ENCODE measurements at places on chromosomes 11 and 22.

GRCh38 chr11:72191961-72192381, at the start of gene FOLR1:
Gene FOLR1, plus strand, starts transcription at chr11:72192140. Its CDS starts 34 bp downstream, at chr11:72192174.
- DNase-seq: no peak

GRCh38 chr22:31653944-31654343, 8.1 kb downstream of the PISD start:
- no peak for DNase-seq

- no peak for DNase-seq
These were observed 933 bp upstream of the DLAT start for GRCh38 chr11:112024178-112024772.

GRCh38 chr22:47781024-47781423, 1018.6 kb downstream of the TBC1D22A start:
- DNase-seq: no peak

- DNase-seq: no peak
These were observed 1.1 kb downstream of the LRRC55 start for GRCh38 chr11:57182896-57183295.

GRCh38 chr11:129528296-129528695, 152.6 kb downstream of the BARX2 start:
- no peak for DNase-seq

DNA sequence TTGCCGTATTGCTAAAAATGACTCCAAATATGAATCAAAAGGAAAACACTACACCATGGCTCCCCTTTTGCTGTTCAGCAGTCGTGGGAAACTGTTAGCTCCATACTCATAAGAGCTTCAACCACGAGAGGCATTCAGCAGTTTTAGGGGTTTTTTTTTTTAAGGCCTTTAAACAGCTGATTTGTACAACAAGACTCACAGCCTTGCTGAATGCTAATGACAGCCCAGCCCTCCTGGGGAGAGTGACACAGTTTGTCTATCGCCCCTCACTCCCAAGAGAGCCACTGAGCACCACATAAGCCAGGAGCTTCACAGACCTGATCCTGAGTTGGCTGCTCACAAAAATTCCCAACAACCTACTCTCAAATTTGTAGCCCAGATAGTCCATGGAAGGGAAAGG, 32.4 kb downstream of the GALNT18 start:
- no peak for DNase-seq

DNA sequence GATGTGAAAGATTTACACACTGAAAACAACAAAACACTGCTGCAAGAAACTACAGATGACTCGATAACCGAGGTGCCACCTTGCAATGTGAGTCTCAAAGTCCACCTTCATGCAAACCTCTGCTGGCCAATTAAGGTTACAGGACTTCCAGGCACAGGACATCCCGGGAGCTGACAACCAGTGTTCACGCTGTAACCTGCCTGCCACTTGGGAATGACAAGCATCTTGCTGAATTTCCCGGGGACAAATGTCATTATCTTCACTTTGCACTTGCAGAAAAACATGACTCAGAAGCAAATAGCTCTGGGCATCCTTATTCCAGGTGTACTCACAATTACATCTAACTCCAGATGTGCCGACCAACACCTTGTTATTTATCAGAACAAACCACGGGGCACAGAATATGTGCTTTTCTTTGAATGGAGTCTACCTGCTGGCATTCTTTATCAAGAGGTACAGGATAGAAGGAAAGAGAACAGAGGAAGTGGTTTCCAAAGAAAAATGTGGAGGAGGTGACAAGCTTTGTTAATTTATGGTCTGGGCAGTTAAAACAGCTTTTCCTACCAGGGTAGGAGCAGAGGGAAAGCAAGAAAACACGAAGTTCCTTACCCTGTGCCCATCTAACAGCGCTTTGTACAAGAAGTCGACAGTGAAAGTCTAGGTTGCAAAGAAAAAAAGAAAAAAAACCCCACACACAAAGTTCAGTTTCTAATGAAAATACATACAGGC, 72.3 kb downstream of the SHANK2 start:
- DNase-seq: no peak

DNA sequence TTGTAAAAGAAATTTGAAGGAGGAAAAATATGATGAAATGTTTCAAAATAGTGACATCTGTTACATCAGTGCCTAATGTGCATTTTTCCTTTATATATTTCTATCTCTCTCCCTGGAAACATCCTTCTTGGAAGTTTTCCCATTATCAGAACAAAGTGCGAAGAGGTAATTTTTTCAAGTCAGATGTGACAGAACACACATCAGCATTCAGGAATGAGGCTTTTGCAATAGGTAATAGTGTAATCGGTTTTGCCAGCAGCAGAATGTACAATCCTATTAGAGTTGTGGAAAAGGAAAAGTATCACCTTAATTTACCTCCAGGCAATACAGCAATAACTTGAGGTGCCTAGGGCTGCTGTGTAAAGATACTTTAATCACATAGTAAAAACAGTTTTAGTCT, 275.8 kb downstream of the FAT3 start:
- DNase-seq: no peak

DNA sequence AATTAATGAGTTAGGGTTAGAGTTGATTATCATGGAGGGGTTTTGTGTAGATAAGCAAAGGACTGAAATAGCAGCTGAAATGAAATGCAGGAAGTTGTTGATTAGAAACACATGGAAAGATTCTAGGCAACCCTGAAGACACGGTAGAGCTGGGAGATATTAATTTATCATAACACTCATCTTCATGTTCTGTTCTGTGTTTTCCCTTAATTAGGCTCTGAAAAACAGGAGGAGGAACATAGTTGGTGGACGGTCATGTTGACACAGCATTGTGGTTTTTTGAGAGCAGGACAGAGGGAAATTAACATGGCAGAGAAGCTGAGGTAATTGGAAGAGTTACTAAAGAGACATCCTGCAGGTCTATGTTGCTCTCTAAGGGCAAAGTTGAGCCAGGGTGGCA, 138.8 kb upstream of the UBASH3B start:
- no peak for DNase-seq

GRCh38 chr11:11217929-11218628, 135.0 kb downstream of the CSNK2A3 start:
- DNase-seq: no peak

DNA sequence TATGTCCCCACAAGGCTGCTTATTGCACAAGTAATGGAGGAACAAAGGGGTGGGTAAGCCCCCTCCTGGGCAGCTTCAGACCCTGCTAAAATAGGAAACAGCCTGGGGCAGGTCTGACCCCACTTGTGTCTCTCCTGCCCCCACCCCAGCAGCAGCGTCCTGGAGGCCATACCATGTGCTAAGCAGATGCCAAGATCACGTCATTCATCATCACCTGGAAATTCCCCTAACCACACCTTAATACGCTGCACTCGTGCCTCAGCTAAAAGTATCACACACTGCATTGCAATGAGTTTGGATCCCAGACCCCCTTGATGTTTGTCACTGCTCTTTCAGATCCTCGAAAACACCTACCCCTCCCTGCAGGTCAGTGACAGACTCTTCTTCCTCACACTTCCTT, 27.8 kb upstream of the GGTLC2 start:
- peak; percentile 7 for DNase-seq

DNA sequence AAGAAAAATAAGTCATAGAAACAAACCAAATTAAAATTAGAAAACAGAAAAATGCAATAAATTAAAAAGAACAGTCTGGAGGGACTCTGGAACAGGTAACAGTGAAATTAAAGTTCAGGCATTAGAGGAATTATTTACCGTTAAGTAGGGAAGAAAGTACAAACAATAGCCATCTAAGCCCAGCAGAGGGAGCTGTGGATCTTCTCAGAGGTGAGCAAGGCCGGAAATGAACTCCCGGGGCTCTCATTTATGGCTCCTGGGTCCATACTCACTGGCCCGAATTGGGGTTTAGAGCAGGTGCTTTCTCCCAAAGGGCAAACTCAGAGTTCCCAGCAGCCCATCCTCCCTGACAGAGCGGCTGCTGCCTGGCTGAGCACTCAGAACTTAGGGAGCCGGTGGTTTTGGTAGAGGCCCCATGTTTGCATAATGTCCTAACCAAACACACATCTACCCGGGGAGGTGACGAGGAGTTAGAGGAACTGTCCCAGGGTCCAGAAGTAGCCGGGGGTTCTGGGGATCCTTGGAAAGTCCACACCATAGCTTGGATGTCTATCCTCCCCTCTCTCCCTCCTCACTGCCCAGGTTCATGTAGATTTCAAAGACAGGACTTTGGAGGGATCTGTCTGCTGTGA, 87.8 kb upstream of the VPREB1 start:
- peak; percentile 64 for DNase-seq

- DNase-seq: no peak
These were observed 19.6 kb upstream of the LIMK2 start for GRCh38 chr22:31192513-31192912.

- no peak for DNase-seq
These were observed 2.5 kb upstream of the MS4A13 start for GRCh38 chr11:60512651-60513225.

- DNase-seq: no peak
These were observed 351.8 kb downstream of the SHANK2 start for GRCh38 chr11:70900540-70900939.

DNA sequence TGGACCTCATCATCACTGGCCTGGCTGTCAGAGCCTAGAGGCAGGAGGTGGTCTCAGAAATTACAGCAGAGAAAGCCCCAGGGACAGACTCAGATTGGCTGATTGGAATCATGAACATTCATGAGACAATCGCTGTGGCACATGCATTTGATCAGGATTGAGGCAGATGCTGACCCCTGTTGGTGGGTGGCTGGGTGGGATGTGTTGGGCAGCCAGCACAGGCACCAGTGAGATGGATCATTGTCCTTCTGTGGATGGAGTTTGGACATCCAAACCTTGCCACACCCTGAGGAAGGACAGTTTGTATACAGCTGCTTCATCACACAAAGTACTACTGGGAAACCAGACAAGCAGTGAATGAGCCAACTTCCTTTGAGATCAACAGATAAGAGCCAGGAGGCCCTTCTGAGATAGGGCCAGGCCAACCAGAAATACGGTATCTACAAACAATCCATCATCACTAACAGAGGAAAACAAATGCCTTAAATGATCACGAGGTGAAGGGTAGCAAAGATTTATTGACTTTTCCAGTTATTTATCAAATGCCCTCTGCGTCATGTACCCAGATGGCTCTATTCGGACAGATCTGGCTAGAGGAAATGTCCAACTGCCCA, 17.3 kb downstream of the COMMD9 start:
- DNase-seq: no peak

DNA sequence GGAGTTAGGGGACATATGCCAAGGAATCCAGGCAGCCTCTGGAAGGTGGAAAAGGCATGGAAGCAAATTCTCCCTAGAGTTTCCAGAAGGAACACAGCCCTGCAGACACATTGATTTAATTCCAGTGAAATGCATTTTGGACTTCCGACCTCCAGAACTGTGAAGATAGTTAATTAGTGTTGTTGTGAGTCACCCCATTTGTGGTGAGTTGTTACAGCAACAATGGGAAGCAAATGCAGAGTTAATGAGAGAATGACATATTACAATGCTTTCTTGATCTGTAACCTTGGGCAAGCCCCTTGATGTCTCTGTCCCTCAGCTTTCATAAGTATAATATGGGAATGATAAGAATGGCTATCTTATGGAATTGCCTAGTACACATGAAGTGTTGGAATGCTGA, 178.7 kb downstream of the KIRREL3 start:
- no peak for DNase-seq

DNA sequence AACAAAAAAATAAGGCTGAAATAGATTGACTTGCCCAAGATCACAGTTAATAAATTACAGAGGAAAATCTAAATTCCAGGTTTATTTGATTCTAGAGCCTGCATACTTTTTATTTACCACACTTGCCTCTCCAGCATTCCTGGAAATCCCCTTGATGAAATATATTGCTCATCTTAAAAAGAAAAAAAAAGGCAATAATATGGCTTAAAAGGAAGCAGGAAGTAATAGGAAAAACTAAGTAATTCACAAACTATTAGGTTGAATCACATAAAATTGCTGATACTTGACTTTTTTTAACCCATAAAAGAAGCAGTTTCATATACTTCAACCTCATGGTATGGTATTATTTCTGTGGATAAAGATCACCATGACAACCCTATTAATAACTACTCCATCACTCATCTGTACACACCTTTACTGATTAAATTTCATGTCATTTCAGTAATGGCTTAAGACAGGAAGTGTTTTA, 52.9 kb downstream of the COPB1 start:
- no peak for DNase-seq

DNA sequence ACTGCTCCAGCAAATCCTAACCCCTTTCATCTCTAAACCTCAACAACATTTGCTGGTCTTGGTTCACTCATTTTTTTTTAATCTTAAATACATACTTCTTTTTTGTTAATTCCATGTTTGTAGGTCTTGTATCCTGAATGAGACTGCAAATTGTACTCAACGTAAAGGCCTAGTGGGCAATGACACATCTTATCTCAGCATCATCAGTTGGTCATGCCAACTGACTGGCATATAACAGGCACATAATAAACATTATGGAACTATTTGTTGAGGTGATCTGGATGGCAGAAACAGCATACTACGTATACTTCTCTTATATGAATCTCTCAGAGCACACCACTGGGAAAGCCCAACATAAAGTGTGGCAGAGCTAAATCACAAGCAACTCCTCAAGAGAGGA, 116.7 kb downstream of the RBFOX2 start:
- DNase-seq: no peak
